Stimulated activated CD8-positive, alpha-beta memory T cell treated with anti-CD3 and anti-CD28 coated beads, Interleukin-15, amount 100 ng/mL, for 1 hour (primary cell): ENCODE measurements at places on chromosomes 2 and 18.

- DNase-seq = no peak
Measured at GRCh38 chr2:177078855-177079254, 133.7 kb upstream of the HNRNPA3 start.

- no peak for DNase-seq
Measured at GRCh38 chr2:979069-979928, 28.6 kb downstream of the SNTG2 start.

GRCh38 chr2:69238449-69239031, 148.5 kb downstream of the GFPT1 start:
- DNase-seq = no peak

GRCh38 chr2:130251535-130251872, 53.3 kb upstream of the TUBA3E start:
- no peak for DNase-seq

GRCh38 chr2:38863061-38863695, 12.6 kb downstream of the DHX57 start:
- no peak for DNase-seq

- no peak for DNase-seq
Measured at GRCh38 chr2:205556357-205556756, 125.9 kb upstream of the NRP2 start.

GRCh38 chr2:158487419-158487818, 30.7 kb downstream of the PKP4 start:
- no peak for DNase-seq

- no peak for DNase-seq
Measured at GRCh38 chr2:54394392-54394791, 61.7 kb upstream of the SPTBN1 start.

- DNase-seq = no peak
Measured at GRCh38 chr2:7196883-7197282, 279.7 kb downstream of the RNF144A start.

DNA sequence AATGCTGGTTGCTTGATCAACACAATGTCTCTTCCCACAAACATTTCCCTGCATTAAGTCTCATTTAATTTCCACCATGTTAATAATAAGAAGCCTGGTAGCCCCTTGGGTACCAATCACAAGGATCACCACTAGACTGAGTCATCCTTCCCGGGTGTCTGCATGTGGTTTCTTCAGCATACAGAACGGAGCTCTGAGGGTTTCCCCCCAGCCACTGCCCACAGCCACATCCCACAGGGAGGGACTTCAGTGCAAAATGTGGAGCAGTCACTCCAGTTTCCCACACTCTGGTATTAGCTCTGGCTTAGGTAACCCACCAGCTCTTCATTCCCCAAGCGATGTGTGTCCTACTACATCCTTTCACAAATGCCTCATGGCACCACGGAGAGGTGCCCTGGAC, 42.7 kb upstream of the POLE4 start:
- DNase-seq = no peak

GRCh38 chr18:41681138-41681880, 273.7 kb upstream of the PIK3C3 start:
- no peak for DNase-seq

DNA sequence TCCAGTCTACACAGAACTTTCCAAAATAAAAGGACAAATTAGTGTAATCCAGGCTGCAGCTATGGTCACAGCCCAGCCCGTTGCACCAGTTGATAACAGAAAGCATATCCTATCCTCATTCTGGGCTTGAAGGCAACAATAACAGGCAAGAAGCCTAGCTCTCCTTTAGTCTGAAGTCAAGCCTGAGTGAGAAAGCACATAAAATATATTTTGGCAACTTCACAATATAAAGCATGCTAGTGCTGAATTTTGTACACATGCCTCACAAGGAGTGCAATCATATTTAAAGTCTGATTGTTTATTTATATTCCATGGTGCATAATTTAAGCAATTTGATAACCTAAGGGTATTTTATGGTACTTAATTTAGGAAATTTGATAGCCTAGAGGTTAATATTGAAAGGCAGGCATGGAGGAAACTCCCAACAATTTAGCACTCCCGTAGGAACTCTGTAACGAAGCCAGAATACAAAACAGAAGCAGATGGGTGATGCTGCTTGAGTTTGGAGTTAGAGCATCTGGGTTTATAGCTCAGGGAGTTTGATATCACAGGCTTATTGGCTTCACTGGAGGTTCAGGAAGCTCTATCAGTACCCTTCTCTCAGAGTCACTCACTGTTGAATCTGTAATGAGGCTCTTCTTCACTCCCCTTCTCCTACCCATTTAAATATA, 1199.1 kb upstream of the GYPC start:
- DNase-seq = no peak

GRCh38 chr2:43708891-43709290, 32.7 kb upstream of the C1GALT1C1L start:
- DNase-seq = no peak

GRCh38 chr18:33603454-33603853, 25.4 kb downstream of the ASXL3 start:
- no peak for DNase-seq

DNA sequence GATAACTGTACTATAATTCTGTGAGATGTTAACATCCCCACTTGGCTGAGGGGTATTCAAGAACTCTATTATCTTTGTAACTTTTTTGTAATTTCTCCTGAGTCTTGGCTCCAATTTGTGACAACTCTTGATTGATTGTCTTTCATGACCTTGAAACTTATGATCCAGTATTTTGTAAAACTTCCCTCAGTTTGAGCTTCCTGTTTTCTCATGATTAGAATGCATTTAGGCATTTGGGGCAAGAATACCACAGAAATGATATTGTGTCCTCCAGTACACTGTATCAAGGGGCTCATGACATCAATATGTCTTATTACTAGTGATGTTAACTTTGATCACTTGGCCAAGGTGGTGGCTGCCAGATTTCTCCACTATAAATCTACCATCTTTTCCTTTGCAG, 37.4 kb downstream of the PNO1 start:
- DNase-seq = no peak

DNA sequence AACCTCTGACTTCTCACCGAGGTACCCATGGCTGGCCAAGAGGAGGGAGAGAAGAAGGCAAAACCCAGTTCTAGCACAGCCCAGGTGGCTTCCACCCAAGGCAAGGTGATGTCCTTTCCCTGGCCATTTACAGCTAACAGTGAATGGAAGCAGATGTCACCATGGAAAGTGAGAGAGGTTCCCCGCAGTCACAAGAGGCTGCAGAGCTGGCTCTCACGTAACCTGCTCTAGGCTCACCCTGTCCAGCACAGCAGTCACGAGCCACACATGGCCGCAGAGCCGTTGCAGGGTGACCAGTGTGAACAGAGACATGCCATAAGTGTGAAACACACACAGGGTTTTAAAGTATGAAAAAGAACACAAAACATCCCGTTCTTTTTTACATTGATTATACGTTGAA, 169.4 kb downstream of the TNS1 start:
- no peak for DNase-seq

- no peak for DNase-seq
Measured at GRCh38 chr18:5197032-5197434, at the start of gene AKAIN1. Gene AKAIN1 (minus strand): TSS chr18:5197257. CDS start chr18:5197053, 204 bp downstream.

DNA sequence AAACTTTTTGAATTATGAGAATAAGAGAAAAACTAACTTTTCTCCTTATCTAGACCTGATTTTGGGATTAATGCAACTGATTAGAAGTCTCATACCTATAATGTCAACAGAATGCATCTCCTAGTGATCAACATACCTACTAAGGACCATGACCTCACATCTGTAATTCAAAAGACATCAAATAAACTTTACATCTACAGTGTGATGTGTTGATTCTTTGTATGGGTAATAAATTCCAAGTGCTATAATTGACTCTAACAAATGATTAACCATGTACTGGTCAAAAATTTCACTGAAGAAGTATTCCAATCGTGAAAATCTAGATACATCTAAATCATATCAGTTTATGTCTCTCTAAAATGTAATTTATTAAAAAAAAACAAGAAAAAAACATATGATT, 84.5 kb downstream of the STRN start:
- DNase-seq = no peak

DNA sequence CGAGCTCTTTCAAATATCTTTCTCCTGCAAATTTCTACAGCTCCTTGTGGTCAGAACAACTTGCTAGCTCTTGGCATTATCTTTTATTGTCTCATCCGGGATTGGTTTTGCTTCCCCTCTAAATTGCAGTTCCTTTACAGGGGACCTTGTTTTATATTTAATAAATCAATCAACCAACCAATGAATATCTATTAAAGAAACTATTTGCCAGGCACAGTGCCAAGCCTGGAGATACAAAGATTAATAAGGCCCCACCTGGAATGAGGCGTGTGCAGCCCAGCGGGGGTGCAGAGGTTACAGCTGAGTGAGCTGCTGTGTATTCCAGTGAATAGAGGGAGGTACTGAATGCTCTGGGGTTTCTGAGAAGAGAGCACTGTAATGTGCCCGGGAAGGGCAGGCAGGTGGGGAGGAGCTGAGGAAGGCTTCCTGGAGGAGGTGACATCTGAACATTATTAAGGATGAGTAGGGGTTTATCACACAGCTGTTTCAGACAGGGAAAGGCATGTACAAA, 51.8 kb downstream of the LIPG start:
- DNase-seq = no peak

DNA sequence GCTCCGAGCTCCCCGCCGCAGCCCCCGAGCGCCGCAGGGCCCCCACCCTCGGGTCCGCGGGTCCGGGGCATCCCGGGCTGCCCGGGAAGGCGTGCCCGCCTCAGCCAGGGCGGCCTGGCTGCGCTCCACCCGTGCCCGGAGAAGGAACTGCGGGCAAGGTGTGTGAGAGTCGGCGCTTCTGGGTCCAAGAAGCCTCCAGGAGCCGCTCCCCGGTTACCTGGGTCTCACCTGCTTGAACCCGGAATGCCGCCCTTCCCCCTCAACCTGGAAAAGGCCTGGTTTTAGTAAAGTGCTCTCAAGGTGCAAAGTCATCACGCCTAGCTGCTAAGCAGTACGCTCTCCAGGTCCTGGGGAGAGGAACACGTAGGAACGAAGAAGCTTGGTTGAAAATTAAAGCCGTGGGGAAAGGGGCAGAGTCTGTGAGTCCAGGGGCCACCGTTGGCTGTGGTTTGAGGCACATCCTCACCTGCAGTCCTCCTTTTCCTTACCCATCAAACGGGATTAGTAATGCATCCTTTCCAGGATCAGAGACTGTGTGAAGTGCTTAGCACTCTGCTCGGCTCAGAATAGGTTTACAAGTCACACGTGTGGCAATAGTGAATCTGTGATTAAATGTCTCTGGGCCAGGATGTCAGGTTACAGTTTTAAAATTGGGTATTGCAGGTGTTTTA, 1.2 kb downstream of the ASAP2 start:
- DNase-seq = no peak

- DNase-seq = no peak
Measured at GRCh38 chr2:58543442-58543841, 302.3 kb upstream of the FANCL start.

GRCh38 chr18:47531717-47532116, 280.3 kb upstream of the SKOR2 start:
- DNase-seq = no peak

- no peak for DNase-seq
Measured at GRCh38 chr2:144467502-144468137, 52.3 kb downstream of the ZEB2 start.

- DNase-seq = no peak
Measured at GRCh38 chr2:10839813-10840212, 27.2 kb upstream of the PDIA6 start.

DNA sequence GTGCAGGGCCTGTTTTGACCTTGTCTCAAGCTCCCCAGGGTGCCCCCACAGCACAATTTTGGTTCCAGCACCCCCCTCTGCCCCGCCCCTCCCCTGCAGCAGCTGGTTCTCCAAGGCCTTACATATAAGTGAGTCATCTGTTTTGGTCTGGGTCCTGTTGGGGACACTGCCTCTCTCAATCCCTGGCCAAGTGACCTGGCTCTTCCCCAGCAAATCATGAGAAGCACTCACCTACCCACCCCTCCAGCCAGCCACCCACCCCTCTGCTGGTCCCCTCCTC, 90.5 kb downstream of the INHBB start:
- no peak for DNase-seq

DNA sequence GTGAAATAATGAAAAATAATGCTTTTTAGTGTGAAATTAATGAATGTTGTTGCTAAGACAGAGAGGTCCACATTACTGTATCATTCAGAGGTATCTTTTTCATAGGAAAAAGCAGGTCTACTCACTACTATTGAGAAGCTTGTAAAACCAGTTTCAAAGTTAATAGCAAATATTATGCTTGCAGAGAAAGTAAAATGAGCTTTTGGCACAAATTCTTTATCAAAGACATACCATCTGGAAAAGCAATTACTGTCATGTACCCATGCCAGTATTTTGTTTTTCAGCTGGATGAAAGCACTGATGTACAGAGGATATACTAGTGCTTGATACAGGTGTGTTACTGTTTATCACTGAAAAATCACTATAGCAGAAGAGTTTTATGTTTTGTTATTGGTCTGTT, 77.5 kb downstream of the NCOA1 start:
- DNase-seq = no peak

- DNase-seq = no peak
Measured at GRCh38 chr18:78721238-78721875, 258.3 kb upstream of the SALL3 start.

DNA sequence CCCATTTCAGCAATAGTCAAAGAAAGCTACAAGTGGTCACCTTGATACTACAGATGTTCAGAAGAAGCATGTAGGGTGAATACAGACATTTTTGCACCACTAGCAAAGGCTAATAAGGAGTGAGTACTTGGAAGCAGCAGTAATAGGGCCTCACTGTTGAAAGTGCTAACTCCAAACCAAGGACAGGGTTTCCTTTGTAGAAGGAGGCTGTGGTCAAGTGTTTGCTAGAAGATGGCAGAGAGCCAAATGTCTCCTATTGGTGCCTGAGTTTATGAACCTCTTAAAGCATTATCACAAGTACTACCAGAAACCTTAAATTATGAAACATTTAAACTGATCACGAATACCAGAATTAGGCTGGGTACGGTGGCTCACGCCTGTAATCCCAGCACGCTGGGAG, 308.1 kb downstream of the ZEB2 start:
- DNase-seq = no peak

DNA sequence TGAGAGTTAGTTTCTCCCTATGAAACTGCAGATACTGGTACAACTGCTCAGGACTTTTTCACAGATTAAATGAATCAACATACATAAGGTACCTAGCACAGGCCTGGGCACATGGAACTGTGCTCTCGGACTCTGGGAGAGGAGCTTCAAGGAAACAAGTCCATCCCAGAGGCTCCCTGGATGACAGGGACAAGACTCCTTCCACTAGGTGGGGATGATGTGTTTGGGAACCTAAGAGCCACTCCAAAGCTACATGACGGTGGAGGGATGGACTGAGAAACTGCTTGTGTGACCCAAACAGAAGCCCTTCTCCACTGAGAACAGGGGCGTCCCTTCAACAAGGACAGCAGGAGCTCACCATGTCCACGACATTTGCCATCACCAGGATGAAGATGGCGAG, 37.1 kb downstream of the CENPO start:
- no peak for DNase-seq

- no peak for DNase-seq
Measured at GRCh38 chr2:179467111-179467510, 202.5 kb upstream of the SESTD1 start.

- no peak for DNase-seq
Measured at GRCh38 chr2:220509966-220510365, 882.5 kb downstream of the SLC4A3 start.
